Brain microvascular endothelial cell (primary cell): ENCODE measurements at places on chromosomes 16 and 17.

DNA sequence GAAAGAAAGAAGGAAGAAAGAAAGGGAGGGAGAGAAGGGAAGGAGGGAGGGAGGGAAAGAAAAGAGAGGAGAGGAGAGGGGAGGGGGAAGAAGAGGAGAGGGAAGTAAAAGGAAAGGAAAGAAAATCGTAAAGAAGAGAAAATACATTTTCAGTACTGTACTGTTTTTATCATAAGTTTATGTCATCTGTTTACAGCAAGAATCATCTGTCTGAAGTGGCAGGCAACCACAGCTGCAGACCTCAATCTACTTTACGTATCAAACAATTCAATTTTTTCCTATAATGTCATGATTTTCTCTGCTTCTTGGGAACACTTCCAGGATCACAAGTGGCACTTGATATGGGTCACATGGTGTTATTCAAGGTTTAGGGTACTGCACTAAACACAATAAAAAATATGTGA is 58.3 kb downstream of the USP32 start:
- DNase-seq = no peak

GRCh38 chr16:15843635-15844279 is 13.1 kb downstream of the MYH11 start:
- DNase-seq = no peak

- no peak for DNase-seq
Observed at GRCh38 chr16:56424404-56424764, 961 bp downstream of the AMFR start.

DNA sequence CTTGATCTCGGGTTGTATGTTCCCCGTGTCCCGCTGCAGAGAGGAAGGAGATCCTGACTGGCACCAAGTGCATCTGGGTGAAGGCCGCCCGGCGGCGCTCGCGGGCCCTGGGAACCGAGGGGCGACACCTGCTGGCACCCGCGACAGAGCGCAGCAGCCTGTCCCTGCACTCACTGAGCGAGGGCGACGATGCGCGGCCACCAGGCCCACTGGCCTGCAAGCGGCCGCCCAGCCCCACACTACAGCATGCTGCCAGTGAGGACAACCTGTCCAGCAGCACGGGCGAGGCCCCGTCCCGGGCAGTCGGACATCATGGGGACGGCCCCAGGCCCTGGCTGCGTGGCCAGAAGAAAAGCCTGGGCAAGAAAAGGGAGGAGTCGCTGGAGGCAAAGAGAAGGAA is 7.5 kb downstream of the BTBD17 start:
- DNase-seq = no peak

- no peak for DNase-seq
Observed at GRCh38 chr17:58985367-58985766, 121.3 kb downstream of the TRIM37 start.

DNA sequence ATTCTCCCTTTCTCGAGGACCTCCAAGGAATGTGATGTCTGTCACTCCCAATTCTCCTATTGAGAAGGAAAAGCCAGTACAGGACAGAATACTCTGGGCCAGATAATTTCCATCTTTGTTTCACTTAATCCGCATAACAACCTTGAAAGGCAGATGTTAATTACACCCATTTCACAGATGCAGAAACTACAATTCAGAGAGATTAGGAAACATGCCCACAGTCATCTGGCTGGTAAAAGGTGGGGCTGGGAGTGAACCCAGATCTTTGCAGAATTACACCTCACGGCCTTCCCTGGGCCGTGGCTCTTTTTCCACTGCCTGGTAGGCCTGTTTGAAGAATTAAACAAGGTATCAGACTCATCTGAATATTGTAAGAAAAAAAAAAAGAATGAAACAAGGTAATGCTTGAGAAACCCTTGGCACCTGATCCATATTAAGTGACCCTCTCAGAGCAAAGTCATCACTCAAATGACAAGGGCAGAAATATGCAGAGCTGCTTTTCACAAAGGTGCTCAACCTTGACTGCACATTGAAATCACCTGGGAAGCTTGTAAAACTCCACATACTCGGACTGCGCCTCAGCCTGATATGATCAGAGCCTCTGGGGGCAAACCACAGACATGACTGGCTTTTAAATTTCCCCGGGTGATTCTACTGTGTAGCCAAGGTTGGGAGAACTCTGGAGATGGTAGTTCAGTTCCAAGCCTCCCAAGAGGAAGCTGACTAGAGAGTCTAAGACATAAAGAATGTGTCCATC is 16.6 kb upstream of the G6PC1 start:
- no peak for DNase-seq

DNA sequence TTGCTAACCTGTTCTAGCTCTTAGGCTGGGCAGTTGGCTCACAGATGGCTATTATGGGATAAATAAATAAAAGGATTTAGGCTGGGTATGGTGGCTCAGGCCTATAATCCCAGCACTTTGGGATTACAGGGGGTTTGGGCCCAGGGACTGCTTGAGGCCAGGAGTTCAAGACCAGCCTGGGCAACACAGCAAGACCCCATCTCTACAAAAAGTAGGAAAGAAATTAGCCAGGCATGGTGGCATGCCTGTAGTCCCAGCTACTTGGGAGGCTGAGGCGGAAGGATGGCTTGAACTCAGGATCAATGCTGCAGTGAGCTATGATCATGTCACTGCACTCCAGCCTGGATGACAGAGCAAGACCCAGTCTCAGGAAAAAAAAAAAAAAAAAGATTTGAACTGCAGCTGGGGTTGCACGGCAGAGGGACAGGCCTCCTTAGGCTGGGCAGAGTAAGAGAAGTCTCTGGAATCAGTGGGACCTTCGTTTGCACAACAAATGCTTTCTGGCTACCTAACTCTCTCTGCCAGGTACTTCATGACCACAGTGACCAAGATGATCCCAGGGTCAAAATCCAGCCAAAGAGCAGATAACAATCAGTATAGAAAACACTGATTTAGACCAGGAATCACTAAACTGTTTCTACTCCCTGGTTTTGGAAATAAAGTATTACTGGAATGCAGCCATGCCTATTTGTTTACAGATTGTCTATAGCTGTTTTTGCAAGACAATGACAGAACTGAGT is 6.8 kb downstream of the RUSF1 start:
- DNase-seq = no peak

GRCh38 chr17:43416998-43417890 is 18.5 kb downstream of the ARL4D start:
- DNase-seq = no peak

DNA sequence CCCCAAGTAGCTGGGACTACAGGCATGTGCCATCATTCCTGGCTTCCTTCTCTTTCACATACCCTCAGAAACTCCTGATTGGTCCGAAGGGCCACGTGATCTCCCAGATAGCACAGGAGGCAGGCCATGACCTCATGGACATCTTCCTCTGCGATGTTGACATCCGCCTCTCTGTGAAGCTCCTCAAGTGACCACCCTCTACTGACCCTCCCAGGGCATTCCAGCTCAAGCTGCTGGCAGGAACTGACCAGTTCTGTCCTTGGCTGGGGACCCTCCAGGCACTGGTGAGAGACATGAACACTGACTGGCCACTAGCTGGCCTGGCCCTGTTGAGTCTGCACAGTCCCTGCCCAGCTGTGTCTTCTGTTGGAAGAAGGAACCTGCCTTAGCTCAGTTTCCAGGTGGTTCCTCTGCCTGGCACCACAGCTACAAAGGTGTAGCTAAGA is 5.6 kb downstream of the ERAL1 start:
- no peak for DNase-seq

GRCh38 chr16:10740845-10741208 is 2.8 kb upstream of the NUBP1 start:
- no peak for DNase-seq

GRCh38 chr17:79201536-79202227 is 127.1 kb downstream of the ENGASE start:
- DNase-seq = peak; percentile 23

DNA sequence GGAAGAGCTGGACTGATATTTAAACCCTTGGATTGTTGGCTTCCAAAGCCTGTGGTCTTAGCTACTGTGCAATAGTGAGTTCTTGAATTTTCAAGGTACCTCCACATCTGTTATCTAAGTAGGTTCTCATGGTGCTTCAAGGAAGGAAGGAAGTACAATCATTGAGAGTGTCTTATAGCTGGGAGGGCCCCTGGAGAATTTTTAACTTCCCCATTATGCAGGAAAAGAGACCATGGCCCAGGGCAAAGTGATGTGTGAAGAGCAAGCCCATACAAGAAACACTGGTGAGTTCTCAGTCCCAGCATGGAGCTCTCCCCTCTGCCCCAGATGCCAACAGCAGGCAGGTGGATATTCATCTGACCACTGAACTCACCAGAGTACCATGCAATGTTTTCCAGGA is 169.0 kb upstream of the IRX6 start:
- no peak for DNase-seq

GRCh38 chr17:55436224-55437158 is 14.9 kb upstream of the MMD start:
- DNase-seq = no peak

GRCh38 chr17:17032131-17032692 is 10.0 kb upstream of the MPRIP start:
- DNase-seq = peak; percentile 86

- no peak for DNase-seq
Observed at GRCh38 chr16:87607223-87607622, 4.9 kb downstream of the JPH3 start.

GRCh38 chr17:62679866-62680377 is 52.5 kb downstream of the MRC2 start:
- no peak for DNase-seq

DNA sequence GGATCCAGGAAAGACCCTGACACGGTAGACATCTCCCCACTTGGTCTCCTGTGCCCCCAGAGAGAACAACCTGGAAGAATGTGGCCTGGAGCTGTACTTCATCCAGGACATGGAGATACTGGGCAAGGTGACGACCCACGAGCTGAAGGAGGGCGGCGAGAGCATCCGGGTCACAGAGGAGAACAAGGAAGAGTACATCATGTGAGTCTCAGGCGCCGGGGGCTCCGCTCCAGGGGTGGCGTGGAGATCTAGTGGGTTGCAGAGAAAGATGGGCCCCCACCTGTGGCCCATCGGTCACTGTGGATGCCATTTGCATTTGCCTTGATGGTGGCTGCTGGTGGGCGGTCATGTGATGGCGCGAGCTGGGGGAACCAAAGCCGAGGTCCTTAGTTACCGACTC is 14.9 kb upstream of the CLEC18A start:
- DNase-seq = no peak

DNA sequence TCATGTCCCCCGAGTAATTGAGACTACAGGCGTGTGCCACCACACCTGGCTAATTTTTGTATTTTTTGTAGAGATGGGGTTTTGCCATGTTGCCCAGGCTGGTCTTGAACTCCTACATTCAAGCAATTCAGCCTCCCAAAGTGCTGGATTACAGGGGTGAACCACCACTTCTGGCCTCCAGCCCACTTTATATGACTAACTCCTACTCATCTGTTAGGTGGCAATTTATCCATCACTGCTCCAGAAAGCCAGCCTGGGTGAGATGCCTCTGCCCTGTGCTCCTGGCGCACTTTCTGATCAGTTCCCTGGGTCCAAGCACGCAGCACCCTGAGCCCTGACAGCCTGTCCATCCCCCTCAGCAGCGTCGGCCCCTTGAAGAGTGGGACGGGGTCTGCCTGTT is 29.4 kb downstream of the ADAM11 start:
- DNase-seq = no peak

- DNase-seq = no peak
Observed at GRCh38 chr17:80845069-80845862, 146.4 kb upstream of the CHMP6 start.

DNA sequence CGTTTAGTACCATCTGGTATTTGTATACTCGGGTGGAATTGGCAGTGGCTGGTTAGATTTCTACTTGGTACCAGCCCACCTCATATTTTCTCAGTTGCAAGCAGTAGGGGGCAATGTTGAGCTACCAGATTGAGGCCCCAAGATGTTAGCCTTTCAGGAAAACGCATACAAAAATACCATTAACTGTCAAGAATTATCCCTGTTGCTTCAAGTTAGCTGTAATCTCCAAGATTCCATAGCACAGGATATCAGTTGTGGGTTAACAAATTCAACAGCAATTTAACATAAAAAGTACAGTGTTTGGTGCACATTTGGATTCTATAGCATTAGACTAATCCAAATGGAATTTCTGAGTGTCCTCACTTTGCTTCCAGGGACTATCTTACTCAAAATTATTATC is 188.2 kb downstream of the FTO start:
- DNase-seq = peak; percentile 74

GRCh38 chr17:54172096-54172984 is 349.6 kb downstream of the KIF2B start:
- peak; percentile 3 for DNase-seq

- peak; percentile 3 for DNase-seq
Observed at GRCh38 chr17:53313746-53314145, 509.0 kb upstream of the KIF2B start.

GRCh38 chr17:47955497-47956461 is 1.9 kb downstream of the PRR15L start:
- no peak for DNase-seq

GRCh38 chr17:39217734-39218369 is 7.9 kb downstream of the STAC2 start:
- no peak for DNase-seq

DNA sequence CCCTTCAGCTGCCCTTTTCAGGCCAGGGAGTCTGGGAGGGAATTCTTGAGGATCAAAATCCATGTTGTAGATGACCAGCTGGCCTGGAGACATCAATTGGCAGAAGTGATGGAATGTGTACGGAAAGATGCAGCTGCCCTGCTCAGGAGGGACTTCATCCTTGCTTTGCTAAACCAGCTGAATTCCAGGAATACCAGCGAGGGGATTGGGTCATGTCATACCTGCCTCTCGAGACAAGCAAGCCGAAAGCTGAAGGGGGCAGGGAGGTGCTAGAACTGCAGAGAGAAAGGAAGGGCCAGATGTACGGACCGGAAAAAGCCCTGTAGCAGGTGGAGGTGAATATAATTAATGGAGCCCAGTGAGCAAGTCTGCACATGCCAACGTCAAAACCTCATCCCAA is 25.6 kb upstream of the NTN1 start:
- no peak for DNase-seq

- no peak for DNase-seq
Observed at GRCh38 chr17:47884905-47885730, 10.9 kb upstream of the SP2 start.

- DNase-seq = no peak
Observed at GRCh38 chr17:76612977-76613851, 27.6 kb upstream of the ST6GALNAC2 start.

DNA sequence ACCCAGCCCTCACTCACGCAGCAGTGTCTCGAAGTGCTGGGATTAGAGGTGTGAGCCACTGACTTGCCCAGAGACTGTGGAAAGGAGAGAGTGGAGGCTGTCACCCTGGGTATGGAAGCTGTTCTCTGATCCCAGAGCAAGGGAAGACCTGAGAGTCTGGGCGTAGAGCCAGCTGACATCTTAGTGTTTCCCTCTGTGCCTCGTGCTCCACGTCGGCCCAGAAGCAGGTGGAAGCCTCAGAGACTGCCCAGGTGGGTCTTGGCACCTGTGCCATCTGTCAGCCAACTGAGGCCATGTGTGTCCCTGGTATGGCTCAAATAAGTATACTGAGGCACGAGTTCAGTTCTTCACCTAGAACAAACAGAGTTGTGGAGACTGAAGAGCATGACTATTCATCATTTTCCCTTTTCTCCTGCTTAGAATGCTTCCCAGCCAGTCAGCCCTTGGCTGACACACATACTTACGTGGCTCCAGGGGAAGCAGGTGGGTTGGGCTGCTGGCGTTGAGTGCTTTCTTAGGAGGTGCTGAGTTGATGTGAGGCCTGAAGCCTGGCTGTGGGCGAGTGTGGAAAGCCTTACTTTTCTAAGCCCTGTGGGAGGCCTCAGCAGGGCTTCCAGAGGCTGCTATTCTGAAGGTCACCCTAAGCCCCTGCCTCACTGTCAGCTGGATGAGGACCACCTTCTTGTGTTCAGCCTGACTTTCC is 8.1 kb downstream of the CTRL start:
- no peak for DNase-seq
